ENCODE measurements at places on chromosomes 12 and 14. TPM values are rescaled to one million over a fixed set of nuclear protein-coding genes. Genes with fewer than 3 reads are reported as not detected.

The RHOJ gene
- not detected for total RNA-seq

The MAX gene
- 62.3 TPM for total RNA-seq

The OVCH1 gene
- total RNA-seq = not detected

The CLEC2D gene
- 1.1 TPM for total RNA-seq

The KRT77 gene
- total RNA-seq = not detected

The LYZ gene
- 2.2 TPM for total RNA-seq

The TRPV4 gene
- 0.08 TPM for total RNA-seq

The SLC25A47 gene
- not detected for total RNA-seq

The GDF11 gene
- total RNA-seq = 4.1 TPM

The POLE2 gene
- 13.1 TPM for total RNA-seq

The TSPAN19 gene
- total RNA-seq = 0.18 TPM
